ENCODE measurements at places on chromosomes 3 and 15. TPM values are rescaled to one million over a fixed set of nuclear protein-coding genes. Genes with fewer than 3 reads are reported as not detected.

- no peak for DNase-seq
These were observed 79.8 kb upstream of the ZPLD1 start for GRCh38 chr3:102354818-102355515.

DNA sequence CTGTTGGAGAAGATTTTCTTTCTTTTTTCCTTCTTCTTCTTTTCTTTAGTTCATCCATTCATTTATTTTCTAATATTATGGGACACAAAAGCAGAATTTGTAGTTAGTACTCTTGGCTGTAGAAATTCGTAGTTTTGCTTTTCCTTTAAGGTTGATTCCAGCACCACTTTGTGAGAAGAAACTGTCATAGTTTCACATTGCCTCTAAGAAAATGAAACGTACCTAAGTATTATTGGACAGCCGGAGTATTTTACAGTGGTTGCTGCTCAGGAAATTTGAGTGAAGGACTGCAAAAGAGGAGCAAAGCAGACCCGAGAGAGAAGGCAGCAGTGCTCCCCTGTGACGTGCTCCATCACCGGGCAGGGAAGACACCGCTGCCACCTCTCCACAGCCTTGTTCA is 48.1 kb downstream of the PLCL2 start:
- DNase-seq: no peak

DNA sequence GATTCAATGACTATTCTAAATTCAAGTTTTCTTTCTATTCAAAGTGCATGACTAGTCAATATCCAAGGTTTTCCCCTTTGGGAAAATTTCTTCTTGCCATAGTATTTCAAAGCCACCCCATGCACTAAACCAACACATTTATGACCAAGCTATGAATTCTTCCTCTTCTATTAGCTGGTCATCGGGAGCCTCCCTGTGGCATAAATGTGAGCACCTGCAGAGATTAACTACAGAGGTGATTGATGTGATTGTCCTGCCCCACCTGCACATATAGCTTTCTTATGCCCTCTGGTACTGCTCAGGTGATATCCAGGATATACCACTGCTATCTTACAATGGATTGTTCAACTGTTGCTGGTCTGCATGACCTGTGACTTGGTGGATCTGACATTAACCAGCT is 694.9 kb downstream of the ZBBX start:
- DNase-seq: no peak

- no peak for DNase-seq
These were observed 11.1 kb downstream of the RBMS3 start for GRCh38 chr3:29291982-29292363.

DNA sequence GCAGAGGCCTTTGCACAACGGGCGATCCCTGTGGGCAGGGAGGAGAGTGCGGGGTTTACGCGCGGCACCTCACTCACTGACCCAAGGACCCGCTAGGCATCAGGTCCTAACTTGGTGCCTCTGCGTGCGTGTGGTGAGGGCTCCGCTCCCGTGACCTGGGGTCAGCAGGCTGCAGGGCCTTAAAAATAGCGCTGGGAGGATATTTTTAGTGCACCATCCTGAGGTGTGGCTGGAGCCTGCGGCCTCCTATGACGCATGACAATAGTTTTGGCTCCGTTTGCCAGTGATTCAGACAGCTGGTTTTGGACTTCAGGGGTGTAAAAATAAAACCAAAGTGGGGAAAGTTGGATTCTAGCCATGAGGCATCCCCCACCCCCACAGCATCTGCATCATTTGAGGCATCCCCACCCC is 139.0 kb downstream of the FAM43A start:
- no peak for DNase-seq

GRCh38 chr3:142318331-142318730 is 92.9 kb upstream of the GK5 start:
- DNase-seq: no peak

USP19 gene
- 72.3 TPM for total RNA-seq

- DNase-seq: no peak
These were observed 388.2 kb downstream of the LPP start for GRCh38 chr3:188542196-188542595.

DNA sequence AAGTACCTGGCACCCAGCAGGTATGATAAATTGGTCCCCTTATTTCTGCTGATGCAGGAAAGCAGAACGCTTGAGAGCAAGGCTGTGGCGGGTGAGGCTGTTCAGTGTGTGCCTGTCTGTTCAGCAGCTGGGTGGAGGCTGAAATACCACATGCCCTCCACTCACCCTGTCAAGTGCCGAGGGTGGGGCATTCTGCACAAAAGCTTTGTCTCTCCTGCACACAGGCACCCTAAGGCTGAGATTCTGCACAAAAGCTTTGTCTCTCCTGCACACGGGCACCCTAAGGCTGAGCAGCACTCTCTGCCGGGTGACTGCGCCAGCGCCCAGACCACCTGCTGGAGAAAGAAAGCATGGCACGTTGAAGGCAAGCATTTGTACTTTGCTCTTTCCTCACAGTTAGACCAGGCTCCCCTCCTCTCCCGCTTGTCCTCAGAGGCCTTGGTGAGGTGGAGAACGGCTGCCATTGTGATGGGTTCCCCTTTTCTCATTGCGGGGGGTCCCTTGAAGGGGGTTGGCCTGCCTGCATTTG is 97.5 kb downstream of the BDH1 start:
- no peak for DNase-seq

GRCh38 chr15:80494756-80495155 is 90.6 kb downstream of the ARNT2 start:
- DNase-seq: no peak

GRCh38 chr3:141570068-141570467 is 83.2 kb downstream of the RASA2 start:
- DNase-seq: no peak

RTP3 gene
- not detected for total RNA-seq

CCDC54 gene
- not detected for total RNA-seq

DNA sequence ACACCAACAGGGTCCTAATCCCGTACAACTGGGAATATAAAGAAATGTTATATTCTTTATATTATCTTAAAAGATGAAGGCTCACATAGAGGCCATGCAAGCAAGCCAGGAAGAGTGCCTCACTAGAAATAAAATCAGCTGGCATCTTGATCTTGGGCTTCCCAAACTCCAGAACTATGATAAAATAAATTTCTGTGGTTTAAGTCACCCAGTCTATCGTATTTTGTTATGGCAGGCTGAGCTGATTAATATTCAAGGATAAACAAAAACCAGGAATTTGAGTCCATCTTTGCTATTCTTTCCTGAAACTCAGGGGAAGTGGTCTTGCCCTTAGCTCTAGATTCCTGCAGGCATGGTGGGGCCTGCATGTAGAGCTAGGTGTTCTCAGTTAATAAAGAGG is 42.7 kb downstream of the ATOSA start:
- DNase-seq: no peak

DNA sequence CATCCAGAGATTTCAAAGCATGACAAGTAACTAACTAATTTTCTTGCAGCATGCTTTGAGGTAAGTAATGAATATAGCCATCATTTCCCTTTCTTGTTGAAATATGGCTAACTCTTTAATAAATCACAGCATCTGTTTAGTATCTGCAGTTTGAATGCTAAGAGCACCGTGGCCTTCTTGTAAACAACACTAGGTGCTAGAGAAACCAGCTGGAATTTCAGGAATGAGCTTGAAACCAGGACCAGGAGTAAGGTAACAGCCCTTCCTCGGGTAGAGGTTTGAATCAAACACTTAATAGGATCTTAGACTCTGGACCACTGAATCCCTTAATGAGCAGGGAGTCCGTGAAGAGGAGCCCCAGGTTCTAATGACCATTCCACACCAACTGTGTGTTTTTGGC is 13.6 kb downstream of the CALML4 start:
- no peak for DNase-seq

- no peak for DNase-seq
These were observed 256.2 kb downstream of the RORA start for GRCh38 chr15:60972866-60973265.

DNA sequence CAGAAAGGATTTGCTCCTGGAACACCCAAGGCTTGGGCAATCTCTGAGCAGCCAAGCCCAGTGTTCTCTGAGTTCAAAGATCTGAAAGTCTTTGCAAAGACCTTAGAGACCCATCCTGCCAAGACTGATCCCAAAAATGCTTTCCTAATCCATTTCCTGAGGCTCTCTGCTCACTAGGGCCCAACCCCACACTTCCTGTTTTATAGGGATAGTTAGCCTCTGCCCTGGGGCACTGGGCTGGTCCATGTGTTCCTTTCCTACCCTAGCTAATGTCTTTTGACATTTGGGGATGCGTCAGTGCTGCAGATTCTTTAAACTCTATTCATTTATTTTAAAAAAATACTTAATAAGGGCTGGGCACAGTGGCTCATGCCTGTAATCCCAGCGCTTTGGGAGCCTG is 372.7 kb downstream of the ROBO2 start:
- DNase-seq: no peak

GRCh38 chr3:52062505-52062904 is 6.1 kb upstream of the DUSP7 start:
- no peak for DNase-seq

ALDH1A3 gene
- 30.6 TPM for total RNA-seq

GRCh38 chr3:127151992-127152650 is 40.8 kb upstream of the PRR23E start:
- DNase-seq: no peak

ZDHHC23 gene
- 3.5 TPM for total RNA-seq

- no peak for DNase-seq
These were observed 41.9 kb downstream of the CCDC12 start for GRCh38 chr3:46934498-46935167.

DNA sequence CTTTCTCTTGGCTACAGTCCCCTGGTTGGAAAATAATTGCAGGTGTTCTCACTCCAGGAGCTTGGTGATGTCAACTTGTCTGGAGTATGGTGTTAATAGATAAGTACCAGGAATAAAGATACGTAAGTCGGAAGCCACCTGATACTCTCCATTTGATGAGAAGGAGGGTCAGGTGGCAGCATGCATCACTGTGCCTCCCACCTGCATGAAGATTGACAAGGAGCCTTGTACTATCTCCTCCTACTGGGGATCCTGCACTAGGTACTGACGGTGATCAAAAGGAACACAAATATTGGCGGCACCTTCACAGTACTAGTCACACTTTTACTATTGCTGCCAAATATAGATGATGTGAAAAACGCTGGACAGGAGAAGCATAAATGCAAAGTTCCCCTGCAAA is 32.6 kb upstream of the GABRB3 start:
- no peak for DNase-seq

PLSCR2 gene
- not detected for total RNA-seq

- DNase-seq: no peak
These were observed 715 bp upstream of the SCAPER start for GRCh38 chr15:76905855-76906254.

DNA sequence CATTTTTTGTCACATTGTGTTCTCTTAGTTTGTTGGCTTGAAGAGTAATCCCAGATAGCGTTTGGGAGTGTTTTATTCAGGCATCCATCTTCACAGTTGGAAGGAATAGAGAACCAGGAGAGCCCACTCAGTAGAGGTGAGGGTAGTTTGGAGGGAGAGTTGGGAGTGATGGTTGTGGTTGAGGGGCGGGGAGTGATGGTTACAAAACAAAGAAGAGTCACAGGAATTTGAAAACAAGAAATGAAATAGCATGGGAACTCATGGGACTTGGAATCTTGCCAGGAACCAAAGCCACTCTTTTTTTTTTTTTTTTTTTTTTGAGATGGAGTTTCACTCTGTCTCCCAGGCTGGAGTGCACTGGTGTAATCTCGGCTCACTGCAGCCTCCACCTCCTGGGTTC is 36.3 kb downstream of the DUT start:
- DNase-seq: no peak

GRCh38 chr3:152416808-152417580 is 148.3 kb downstream of the MBNL1 start:
- no peak for DNase-seq

GRCh38 chr15:78454992-78455391 is 17.0 kb downstream of the IREB2 start:
- no peak for DNase-seq

CCDC71 gene
- 37.6 TPM for total RNA-seq

DNA sequence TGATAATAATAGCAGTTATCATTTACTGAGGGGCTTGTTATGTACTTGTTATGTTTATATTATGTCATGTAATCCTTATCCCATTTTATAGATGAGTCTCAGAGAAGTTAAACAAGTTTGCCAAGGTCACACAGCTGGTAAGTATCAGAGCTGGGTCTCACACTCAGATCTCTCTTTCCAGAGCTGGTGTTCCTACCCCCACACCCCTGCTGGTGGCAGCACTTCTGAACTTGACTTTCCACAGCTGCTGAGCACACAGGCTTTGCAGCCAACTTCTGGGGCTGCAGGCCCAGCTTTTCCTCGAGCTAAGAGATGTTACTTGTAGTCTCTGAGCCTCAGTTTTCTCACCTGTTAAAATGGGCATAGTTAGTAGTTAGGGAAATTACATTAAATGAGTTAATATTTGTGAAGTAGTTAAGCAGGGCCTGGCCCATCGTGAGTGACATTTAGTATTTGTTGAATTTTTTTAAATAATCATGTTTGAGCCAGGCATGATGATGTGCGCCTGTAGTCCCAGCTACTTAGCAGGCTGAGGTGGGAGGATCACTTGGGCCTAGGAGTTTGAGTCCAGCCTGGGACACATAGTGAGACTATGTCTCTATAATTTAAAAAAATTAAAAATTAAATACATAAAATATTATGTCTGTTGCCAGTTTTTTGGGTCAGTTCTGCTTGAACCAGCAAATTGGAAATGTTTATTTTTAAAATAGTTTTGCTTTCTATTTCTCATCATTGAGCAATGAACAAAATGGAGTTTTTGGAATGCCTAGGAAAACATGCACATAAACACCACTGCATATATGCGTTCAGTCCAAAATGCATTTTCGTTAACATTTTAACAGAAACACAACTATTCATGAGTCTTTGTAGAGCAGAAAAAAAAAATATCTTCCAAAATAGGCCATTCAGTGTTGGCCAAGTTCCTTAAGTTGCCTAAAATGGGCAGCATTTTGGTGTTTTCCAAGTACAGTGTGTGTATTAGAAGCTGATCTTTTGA is 87.3 kb downstream of the SMAD6 start:
- peak; percentile 47 for DNase-seq

DNA sequence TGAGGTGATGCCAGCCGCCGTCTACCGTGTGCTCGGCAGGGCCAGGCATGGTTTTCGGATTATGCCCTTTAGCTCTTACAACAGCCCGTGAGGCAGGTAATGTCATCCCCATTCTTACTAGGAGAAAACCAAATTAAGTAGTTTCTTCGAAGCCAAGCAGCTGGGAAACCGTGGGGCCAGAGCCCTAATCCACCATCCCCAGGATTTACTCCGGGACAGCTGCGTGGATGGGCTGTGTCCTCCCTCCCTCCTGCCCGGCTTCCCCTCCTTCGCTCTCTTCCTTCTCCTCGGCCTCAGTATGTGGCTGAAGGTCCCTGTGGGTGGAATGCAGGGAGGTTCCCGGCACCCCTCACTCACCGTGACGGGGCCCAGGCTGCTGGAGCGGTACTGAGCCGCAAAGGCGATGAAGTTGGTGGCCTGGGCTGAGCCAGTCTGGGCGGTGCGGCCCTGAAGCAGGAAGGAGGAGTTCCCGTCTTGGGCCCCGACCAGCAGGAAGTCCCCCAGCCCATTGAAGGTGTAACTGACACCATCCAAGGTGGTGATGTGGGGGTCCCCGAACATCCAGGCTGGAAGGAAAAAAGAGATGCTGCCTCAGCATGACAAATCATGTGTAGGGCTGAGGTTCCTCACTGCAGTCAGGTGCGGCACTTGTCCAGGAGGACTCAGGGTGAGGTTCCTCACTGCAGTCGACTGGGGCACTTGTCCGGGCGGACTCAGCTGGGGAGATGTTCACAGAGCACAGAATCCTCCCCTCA is 42.5 kb downstream of the MUC20 start:
- DNase-seq: no peak
